Kidney (tissue), 22 donors: ENCODE measurements at places on chromosomes 5 and 9. TPM values are rescaled to one million over a fixed set of nuclear protein-coding genes. Genes with fewer than 3 reads are reported as not detected.

DNA sequence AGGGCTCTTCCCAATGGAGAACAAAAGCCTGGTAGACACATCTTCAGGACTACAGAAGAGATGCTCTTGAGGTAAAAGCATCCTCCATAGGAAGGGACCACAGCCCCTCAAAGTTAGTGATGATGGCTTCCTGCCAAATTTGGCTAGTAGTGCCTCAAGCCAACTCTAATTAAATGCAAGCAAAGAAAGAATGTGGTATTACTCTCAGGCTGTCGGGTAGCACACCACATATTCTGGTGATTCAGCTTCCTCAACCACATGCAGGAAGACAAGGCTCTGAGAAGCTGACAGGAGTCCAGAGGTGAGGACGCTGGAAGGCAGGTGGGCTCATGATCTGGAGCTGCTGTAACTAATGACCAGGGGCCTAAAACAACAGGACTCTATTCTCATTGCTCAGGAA lies 37.2 kb upstream of the S1PR3 start:
- no peak for DNase-seq
- no peak overlapping the region for H3K4me3 ChIP-seq
- H3K36me3 ChIP-seq = no peaks in the 10 kb centered on the region
- peaks cover 3% of the 10 kb centered on the region for H3K4me1 ChIP-seq
- H3K27me3 ChIP-seq = no peaks in the 10 kb centered on the region
- no peak overlapping the region for H3K27ac ChIP-seq

GRCh38 chr9:20804489-20805250 lies 120.6 kb downstream of the FOCAD start:
- H3K36me3 ChIP-seq = no peaks in the 10 kb centered on the region
- no peaks in the 10 kb centered on the region for H3K27me3 ChIP-seq
- H3K27ac ChIP-seq = no peak overlapping the region
- DNase-seq = no peak
- H3K4me1 ChIP-seq = no peaks in the 10 kb centered on the region

DNA sequence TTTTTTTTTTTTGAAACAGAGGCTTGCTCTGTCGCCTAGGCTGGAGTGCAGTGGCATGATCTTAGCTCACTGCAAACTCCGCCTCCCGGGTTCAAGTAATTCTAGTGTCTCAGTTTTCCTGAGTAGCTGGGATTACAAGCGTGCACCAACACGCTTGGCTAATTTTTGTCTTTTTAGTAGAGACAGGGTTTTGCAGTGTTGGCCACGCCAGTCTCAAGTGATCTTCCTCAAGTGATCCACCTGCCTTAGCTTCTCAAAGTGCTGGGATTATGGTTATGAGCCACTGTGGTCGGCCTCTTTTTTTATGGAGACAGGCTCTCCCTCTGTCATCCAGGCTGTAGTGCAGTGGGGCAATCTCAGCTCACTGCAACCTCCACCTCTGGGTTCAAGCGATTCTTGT lies 82.9 kb downstream of the RAB24 start:
- H3K27me3 ChIP-seq = no peaks in the 10 kb centered on the region
- peaks cover 7% of the 10 kb centered on the region for H3K36me3 ChIP-seq
- no peak overlapping the region for H3K4me3 ChIP-seq
- H3K27ac ChIP-seq = no peak overlapping the region
- H3K4me1 ChIP-seq = no peaks in the 10 kb centered on the region

LRRC70 gene
- 3.6 TPM for total RNA-seq

DNA sequence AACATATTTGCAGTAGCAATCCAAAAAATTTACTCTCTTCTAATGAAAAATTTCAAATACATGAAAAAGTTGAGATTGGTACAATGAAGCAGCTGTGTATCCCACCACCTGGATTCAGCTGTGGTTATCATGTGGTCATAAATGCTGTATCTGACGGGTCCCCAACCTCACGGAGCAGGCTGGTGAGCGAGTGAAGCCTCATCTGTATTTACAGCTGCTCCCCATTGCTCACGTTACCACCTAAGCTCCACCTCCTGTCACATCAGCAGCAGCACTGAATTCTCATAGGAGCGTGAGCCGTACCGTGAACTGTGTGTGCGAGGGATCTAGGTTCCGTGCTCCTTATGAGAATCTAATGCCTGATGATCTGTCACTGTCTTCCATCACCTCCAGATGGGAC lies 6.8 kb upstream of the RNF130 start:
- H3K4me3 ChIP-seq = no peak overlapping the region
- no peaks in the 10 kb centered on the region for H3K36me3 ChIP-seq
- H3K27me3 ChIP-seq = no peaks in the 10 kb centered on the region
- no peak for DNase-seq

- no peaks in the 10 kb centered on the region for H3K27me3 ChIP-seq
- H3K4me3 ChIP-seq = no peak overlapping the region
- H3K27ac ChIP-seq = no peak overlapping the region
- no peaks in the 10 kb centered on the region for H3K36me3 ChIP-seq
These were observed 118.7 kb upstream of the SGCD start for GRCh38 chr5:156208271-156208670.

DNA sequence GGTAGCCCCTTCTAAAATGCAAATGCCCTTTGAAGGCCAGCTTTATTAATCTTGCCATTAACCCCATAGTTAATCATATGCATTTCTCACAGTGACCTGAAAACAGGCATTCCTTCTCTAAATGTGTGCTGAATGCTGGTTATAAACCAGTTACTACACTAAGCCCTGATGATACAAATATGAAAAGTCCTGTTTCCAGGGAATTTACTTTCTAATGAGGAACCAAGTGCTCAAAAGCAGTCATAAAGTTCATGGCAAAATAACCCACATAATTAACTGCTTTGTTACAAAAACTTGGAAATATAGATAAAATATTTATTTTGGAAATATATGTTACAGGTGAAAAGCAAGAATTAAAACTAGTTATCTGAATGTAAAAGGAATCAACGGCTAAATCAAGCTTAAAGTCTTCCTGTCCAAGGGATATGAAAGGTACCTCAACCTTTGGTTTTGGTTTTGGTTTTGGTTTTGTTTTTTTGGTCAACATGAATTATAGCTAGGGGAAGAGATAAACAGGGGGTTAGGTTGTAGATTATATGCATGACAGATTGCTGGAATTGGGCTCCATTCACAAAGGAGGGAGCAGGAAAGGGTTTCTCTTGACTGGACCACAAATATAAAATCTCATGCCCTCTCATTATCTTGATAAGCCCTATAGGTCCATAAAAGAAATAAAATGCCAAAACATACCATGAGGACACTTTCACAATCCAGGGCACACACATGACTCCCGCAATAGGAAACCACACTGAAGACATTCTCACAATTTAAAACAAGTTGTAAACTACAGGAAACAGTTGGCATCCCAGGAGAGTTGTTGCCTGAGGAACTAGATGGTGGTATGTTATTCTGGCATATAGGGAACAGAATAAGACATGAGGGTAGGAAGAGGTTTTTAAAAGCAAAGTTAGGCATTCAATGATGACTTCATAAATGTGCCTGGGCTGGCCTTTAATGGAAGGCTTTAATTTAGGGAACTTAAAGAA lies 46.7 kb upstream of the MACIR start:
- no peak overlapping the region for H3K4me3 ChIP-seq
- H3K4me1 ChIP-seq = no peaks in the 10 kb centered on the region

GRCh38 chr5:107519900-107520354 lies 150.8 kb downstream of the EFNA5 start:
- no peaks in the 10 kb centered on the region for H3K27me3 ChIP-seq
- H3K36me3 ChIP-seq = no peaks in the 10 kb centered on the region
- H3K4me3 ChIP-seq = peak overlapping the region; percentile 18
- DNase-seq = no peak
- no peak overlapping the region for H3K27ac ChIP-seq

GRCh38 chr5:148491015-148491792 lies 107.4 kb downstream of the FBXO38 start:
- H3K36me3 ChIP-seq = no peaks in the 10 kb centered on the region
- DNase-seq = no peak
- no peak overlapping the region for H3K4me3 ChIP-seq
- no peaks in the 10 kb centered on the region for H3K27me3 ChIP-seq
- H3K27ac ChIP-seq = no peak overlapping the region

GRCh38 chr5:43555895-43556606 lies 826 bp downstream of the PAIP1 start:
- H3K4me3 ChIP-seq = peak overlapping the region; percentile 73
- H3K4me1 ChIP-seq = peaks cover 22% of the 10 kb centered on the region
- peak; percentile 79 for DNase-seq
- H3K27me3 ChIP-seq = no peaks in the 10 kb centered on the region

MRPL41 gene
- 47.3 TPM for total RNA-seq
